ENCODE measurements at places on chromosomes 6 and 20.

- no peak for DNase-seq
Observed at GRCh38 chr6:168789699-168790098, 348.7 kb downstream of the SMOC2 start.

GRCh38 chr6:95572098-95572497, 5.2 kb upstream of the MANEA start:
- peak; percentile 49 for DNase-seq

- peak; percentile 74 for DNase-seq
Observed at GRCh38 chr20:35055445-35056276, 36.9 kb downstream of the TRPC4AP start.

- no peak for DNase-seq
Observed at GRCh38 chr20:62723351-62723750, 14.7 kb downstream of the NTSR1 start.

- DNase-seq, result no peak
Observed at GRCh38 chr6:110543106-110543505, 66.7 kb upstream of the SLC22A16 start.

- DNase-seq, result no peak
Observed at GRCh38 chr6:168217880-168218537, 101.6 kb downstream of the DACT2 start.

All from activated CD4-positive, alpha-beta T cell treated with anti-CD3 and anti-CD28 coated beads, Interleukin-2, Interleukin-6, amounts not matched to agents 100 ng/mL and 50 ng/mL, durations not matched to agents 16 hours and 8 hours (primary cell).